ENCODE measurements at places on chromosomes 13 and 19.

GRCh38 chr13:95231393-95231792 lies 69.9 kb downstream of the ABCC4 start:
- DNase-seq: no peak

- no peak for DNase-seq
Measured at GRCh38 chr19:57282011-57282643, 1.8 kb downstream of the ZNF460 start.

- DNase-seq: no peak
Measured at GRCh38 chr19:48741129-48741999, 954 bp upstream of the RASIP1 start.

DNA sequence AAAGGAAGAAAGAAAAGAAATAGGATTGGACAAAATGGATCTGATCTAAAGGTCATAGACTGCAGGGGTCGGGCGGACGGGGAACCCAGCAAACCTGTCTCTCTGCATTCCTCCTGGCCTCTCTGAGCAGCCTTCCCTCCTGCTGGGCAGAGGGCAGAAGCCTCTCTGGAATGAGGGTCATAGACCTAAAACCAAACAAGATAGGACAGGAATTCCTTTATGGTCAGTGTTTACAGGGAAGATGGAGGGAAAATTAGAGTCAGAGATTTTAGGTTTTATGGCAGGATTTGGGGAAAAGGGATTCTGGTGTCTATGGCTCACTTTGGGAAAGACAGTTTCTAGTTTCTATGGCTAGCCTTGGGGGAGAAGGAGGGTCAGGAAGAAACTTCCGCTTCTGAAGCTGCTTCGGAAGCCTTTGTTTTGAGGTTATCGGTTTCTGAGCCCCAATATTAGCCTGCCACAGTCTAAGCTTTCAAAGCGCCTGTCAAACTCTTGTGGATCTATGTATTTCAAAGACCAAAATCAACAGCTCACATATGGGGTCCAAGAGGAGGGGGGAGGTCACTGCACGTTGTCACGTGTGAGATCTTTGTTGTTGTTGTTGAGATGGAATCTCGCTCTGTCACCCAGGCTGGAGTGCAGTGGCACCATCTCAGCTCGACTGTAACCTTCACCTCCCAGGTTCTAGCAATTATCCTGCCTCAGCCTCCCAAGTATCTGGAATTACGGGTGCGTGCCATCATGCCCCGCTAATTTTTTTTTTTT lies 18.9 kb upstream of the DPRX start:
- no peak for DNase-seq

Measured in CD4-positive, alpha-beta T cell treated with Interleukin-2 at 100 ng/mL for 4 hours (primary cell).